Coronary artery (tissue), 2 donors: ENCODE measurements at places on chromosomes 13 and 19.

- no peak for DNase-seq
These were observed 123.5 kb downstream of the RXFP2 start for GRCh38 chr13:31862828-31863227.

- DNase-seq = no peak
These were observed 87.5 kb downstream of the ZMYM2 start for GRCh38 chr13:20045950-20046548.

DNA sequence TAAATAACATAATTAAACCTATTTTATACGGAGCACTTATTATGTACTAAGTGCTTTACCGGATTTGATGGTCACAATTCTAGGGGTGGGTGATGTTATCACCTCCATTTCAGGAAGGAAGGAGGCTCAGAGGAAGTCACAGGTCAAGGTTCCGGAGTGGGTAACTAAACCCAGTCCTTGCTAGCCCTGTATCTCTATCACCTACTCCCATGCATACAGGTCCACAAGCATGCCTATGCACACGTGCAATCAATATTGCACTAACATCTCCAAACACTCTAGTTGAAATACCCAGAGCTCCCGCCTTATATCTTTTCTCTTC is 17.8 kb upstream of the FOSB start:
- DNase-seq = no peak

- no peak for DNase-seq
These were observed 9.8 kb downstream of the SIGLEC10 start for GRCh38 chr19:51407511-51408131.

DNA sequence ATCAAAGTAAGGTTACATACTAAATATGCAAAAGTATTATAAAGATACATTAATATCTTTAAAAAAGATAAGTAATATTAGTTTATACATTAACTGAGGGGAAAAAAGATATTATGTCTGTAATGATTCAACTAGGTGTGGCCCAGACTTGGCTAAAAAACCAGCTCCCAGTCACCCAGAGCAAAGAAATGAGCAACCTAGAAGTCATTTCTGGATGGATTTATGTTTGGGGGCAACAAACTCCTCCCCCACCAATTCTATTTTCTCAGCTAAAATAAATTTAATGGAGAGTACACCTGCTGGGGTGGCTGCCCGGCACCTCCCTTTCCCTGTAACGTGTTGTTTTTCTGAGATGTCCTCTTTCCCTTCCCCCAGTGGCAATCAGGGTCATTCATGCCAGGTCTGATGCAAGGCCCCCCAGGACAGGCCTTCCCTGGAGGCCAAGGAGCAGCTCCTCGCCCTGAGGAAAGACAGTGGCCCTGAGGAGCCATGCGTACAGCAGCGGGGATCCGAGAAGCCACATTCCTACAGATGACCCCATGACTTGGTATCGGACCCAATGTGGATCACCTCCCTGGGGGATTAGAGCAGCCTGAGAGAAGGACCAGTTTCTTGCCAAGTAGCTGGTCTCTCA is 78.6 kb upstream of the DOCK9 start:
- peak; percentile 52 for DNase-seq

DNA sequence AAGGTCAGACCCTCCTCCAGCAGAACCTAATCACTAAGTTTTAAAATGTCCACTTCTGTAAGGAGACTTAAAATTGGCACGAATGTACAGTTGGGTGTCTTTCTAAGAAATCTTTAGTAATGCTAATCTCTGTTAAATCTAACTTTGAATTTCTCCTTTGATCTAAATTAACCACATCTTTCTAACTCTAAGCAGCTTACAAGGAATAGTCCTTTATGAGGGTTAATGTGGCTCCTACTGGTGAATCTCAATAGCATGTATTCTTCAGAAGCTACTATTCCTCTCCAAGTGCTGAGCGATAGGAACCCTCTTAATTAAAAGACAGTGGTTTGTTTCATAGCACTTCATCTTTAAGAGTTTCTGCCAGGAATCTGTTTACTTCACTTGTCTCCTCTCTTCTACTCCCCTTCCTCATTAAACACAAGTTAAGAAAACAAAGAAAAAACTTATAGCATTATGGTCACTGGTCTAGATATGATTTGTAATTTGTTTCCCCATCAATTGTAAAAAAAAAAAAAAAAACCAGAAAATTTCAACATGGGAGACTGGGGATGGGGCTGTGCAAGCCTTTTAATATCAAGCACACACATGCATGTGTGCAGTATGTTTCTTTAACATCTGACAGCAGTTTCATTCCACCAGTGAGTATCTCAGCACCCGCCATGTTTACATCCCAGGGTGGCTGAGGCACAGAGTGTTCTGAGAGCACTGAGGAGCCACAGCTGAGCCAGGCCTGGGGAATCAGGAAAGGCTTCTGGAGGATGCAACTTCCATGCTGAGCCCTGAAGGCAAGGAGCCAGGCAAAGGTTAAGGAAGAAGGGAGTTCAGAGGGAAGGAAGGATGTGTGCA is 57.7 kb downstream of the ATP7B start:
- no peak for DNase-seq

DNA sequence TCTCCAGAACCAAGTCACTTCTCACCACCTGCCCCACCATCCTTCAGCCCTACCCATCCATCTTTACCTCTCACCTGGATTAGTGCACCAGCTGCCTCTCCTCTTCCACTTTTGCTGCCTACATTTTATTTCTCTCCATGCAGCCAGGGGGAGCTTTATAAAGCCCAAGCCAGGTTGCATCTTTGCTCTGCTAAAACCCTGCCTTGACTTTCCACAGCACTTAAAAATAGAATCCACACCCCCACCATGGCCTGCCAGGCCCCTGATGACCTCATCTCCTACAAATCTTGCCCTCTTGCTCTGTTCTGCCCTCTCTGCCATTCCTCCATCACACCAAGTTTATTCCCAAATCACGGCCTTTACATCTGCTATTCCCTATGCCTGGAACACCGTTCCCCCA is 1.8 kb downstream of the HOOK2 start:
- DNase-seq = no peak

- no peak for DNase-seq
These were observed 9.1 kb downstream of the UBE2L5 start for GRCh38 chr13:30431269-30431940.

- DNase-seq = no peak
These were observed 181.1 kb upstream of the UBL3 start for GRCh38 chr13:30031488-30031887.

DNA sequence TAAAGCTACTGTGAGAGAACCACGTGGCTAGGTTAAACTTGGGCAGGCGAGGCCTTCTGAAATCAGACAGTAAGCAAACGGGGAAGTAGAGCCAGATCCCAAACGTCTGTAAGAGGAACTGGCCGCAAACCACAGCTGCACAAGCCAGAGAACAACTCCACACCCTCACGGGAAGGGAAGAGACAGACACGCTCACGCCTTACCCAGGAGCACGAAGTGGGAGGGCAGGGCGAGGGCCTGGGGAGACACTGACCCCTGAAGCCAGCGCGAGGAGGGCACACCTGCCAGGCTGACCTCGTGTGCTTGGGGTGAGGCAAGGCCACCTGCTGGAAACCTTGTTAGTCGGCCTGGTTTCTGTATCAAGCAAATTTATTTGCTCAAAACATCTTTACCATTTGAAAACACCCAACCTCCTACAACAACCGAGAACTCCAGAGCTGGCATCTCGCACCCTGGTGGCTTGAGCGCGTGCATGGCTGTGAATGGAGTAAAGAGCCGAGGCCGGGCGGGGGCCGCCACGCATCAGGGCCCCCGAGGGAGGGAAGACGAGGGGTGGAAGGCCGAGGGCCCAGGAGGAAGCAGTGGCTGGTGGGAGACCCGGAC is 7.3 kb downstream of the POLR2E start:
- no peak for DNase-seq

GRCh38 chr13:31747291-31747690 is 8.0 kb downstream of the RXFP2 start:
- DNase-seq = no peak

- DNase-seq = no peak
These were observed 110.5 kb downstream of the LRCH1 start for GRCh38 chr13:46663206-46664037.

- no peak for DNase-seq
These were observed 32.4 kb downstream of the POLR1D start for GRCh38 chr13:27654059-27654458.

DNA sequence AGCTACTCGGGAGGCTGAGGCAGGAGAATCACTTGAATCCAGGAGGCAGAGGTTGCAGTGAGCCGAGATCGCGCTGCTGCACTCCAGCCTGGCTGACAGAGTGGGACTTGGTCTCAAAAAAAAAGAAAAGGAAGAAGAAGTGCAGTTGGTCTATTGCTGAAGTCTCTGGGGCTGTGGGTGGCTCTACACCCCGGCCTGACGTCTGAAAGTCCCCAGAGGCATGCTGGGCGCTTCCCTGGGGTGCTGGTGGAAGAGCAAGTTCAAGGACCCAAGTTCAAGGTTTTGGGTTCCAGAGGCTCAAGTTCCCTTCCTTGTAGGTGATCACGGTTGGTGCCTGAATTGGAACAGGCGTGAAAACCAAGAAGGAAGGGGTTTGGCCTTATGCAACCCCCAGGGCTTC is 3.8 kb downstream of the HCN2 start:
- no peak for DNase-seq

DNA sequence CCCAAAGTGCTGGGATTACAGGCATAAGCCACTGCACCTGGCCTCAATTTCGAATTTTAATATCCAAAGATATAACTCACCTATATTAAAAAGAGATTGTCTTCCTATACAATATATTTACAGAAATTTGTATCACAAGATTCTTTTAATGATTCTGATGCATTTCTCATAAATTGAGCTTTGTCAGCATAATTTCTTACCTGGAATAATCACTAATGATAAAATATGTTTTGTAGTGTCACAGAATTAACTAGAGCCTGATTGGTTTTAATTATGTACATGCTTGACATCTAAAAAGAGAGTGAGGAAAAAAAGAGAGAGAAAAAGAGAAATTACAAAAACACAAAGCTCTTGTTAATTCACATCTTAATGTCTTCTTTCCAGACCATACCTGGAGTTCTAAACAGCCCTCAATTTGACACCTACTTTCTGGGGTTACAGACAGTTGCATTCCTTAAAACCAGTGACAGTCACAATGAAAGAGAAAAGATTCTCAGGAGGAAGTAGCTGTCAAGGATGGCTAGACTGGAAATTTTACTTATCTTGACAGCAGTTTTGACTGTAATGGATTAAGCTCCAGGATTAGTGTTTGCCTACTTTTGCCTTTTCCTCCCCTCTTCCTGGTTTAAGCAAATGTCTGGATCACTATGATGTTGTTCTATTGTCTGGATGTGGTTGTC is 214.4 kb downstream of the SPRY2 start:
- DNase-seq = no peak

GRCh38 chr19:5313307-5313706 is 27.3 kb downstream of the PTPRS start:
- no peak for DNase-seq

GRCh38 chr19:5686647-5687359 is 3.3 kb upstream of the RPL36 start:
- DNase-seq = peak; percentile 96

DNA sequence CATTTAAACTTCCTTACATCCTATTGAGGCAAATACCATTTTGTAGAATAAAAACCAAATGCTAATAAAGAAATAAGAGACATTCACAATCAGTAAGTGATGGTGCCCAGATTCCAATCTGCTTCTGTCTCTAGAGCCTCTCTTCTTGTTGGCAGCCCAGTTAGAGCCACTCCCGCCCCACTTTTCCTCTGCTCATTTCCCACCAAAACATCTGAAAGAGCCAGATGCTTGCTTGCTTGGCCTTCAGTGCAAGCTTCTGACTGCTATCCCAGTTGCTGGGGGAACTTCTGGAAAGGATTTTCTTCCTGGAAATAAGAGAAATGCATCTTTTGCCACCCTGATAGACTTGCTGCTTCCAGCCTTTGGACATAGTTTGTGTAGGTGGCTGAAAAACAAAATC is 12.9 kb downstream of the FRY start:
- no peak for DNase-seq

- DNase-seq = no peak
These were observed 17.1 kb downstream of the SHISA7 start for GRCh38 chr19:55426042-55426441.

DNA sequence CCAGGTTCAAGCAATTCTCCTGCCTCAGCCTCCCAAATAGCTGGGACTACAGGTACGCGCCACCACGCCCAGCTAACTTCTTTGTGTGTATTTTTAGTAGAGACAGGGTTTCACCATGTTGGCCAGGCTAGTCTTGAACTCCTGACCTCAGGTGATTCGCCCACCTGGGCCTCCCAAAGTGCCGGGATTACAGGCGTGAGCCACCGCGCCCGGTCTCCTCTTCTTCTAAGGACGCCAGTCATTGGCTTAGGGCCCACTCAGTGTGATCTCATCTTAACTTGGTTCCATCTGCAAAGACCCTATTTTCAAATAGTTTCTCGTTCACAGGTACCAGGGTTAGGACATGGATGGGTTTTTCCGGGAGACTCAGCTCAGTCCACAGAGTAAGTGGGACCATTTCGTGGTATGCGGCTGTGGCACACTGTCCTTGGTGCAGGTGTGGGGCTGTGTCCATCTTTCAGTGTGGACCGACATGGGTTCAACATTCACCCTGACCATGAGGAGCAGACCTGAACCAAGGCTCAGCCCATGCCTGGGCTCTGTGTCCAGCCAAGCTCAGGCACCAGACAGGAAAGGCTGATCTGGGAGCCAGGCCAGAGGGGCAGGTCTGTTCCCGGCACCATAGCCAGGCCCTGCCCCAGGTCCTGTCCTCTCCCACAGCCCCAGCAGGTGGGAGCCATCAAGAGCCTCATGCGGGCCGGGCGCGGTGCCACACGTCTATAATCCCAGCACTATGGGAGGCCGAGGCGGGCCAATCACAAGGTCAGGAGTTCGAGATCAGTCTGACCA is 2.8 kb upstream of the MKNK2 start:
- peak; percentile 81 for DNase-seq

DNA sequence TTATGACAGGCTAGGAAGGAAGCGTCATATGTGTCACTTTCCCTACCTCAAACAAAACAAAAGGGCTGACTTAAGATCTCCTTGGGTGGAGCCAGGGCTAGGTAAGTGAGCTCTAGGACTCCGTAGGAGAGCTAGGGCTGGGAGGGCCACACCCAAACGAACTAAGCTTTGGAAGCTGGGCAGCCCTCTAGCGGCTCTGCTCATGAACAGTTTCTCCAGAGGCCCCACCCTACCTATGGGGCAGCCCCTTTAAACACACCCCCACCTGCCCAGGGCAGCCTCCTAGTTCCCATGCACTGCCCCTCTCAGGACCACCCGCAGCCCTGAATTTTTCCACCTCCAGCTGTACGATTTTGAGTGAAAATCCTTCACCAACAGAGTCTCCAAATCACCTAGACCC is 3.5 kb downstream of the PEG3 start:
- DNase-seq = no peak

- DNase-seq = no peak
These were observed 3.2 kb upstream of the MYCBP2 start for GRCh38 chr13:77329911-77330584.

- DNase-seq = no peak
These were observed 62.6 kb downstream of the IER2 start for GRCh38 chr19:13212759-13213330.

DNA sequence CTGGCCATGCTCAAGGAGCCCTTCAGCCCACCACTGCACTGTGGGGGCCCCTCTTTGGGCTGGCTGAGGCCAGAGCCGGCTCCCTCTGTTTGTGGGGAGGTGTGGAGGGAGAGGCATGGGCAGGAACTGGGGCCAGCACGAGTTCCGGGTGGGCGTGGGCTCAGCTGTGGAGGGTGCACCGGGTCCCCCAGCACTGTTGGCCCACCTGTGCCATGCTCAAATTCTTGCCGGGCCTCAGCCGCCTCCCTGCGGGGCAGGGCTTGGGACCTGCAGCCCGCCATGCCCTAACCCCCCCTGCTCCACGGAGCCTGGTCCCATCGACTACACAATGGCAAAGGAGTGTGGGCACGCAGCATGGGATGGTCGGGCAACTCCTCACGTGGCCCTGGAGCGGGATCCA is 38.8 kb upstream of the TNFRSF19 start:
- no peak for DNase-seq
